Left hindlimb (tissue), 1 donor: ENCODE measurements at places on chromosomes 5 and 9.
A peak's percentile ranks its signal among the peaks of the same experiment; 100 is the strongest.

- DNase-seq: peak; percentile 36
Observed at GRCh38 chr9:9214066-9214465, 1398.7 kb downstream of the PTPRD start.

GRCh38 chr5:110386782-110387181 is 339.7 kb downstream of the TMEM232 start:
- DNase-seq: no peak

GRCh38 chr9:133167769-133168168 is 4.1 kb upstream of the GBGT1 start:
- DNase-seq: no peak

DNA sequence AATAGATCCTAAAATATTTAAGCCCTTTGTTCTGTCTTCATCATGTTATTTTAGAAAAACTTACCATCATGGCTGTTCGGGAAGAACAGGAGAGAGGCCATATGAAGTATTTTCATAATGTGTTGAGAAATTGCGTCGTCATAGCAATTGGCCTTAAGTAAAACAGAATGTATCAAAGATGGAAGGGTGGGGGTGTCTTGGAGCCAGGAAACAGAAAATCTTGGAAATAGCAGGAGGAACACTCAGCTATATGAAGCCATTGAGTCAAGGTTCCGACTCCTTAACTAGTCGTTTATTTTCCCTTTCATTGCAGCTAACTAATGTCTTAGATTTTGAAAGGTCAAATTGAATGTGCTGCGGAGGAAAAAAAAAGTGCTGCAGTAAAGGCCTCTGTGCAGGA is 1.3 kb downstream of the SPTAN1 start:
- no peak for DNase-seq

DNA sequence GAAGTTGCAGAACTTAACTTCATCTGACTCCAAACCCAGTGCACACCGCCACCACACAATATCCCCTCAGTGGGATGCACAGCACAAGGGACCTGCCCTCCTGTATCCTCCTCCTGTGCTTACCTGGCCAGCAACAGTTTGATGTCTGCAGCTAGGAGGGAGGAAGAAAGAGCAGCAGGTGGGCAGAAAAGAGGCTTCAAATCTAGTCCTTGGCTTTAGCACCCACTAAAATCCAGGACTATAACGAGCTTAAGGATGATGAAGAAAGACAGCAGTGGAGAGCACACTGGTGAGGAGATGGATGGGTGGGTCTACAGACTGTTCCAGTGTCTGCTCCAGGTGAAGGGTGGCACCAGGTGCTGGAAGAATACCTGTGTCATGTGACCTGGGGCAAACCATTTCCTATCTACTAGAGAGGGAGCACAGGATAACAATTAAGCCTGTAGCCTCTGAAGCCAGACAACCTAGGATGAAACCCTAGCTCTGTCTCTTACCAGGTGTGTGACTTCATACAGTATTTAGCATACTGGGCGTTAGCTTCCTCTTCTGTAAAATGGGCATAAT is 100.0 kb downstream of the SH3TC2 start:
- no peak for DNase-seq

- no peak for DNase-seq
Observed at GRCh38 chr5:151202381-151203139, 21.3 kb downstream of the CCDC69 start.

DNA sequence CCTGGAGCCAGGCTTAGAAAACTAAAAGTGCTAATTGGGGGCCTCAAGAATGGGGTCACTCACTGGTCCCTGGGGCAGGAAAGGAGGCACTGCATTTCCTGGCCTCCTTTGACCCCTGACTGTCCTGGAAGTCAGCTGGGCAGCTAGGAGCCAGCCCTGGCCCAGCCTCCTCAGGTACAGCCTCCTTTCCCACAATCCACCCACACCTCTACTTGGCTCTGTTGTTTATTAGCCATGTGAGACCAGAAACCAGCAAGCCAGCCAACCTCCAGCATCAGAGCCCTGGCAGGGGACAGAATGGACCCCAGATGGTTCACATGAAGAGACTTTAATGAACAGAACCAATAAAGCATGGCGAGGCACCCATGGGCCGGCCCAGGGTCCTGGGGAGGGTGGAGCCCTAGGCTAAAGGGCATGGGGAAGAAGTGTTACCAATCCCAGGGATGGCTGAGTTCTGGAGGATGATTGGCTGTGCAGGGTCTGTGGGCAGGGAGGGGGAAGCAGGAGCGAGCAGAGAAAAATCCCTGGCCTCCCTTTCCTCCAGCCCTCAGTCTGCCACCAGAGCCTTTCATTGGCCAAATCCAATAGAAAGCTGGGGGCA is 55.3 kb upstream of the ANGPTL2 start:
- no peak for DNase-seq

GRCh38 chr5:43422143-43422542 is 10.0 kb upstream of the CCL28 start:
- DNase-seq: no peak

DNA sequence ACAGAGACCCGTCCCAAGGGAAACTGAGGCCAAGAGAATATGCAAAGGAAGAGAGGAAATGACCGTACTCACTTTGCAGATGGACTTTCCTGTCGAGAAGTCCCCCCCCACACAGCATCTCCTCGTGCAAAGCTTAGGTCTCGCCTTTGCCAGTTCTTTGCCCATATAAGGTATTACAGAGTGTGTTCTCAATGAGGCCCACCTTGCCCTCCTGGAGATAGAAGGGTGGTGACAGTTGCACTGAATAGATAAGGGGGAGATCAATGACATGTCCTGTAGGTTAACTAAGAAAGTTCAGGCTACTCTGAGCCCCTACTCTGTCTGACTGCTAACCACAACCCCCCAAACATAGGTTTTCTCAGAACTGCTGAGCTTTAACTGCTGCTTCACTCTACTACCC is 68.2 kb upstream of the SPTLC1 start:
- no peak for DNase-seq

- no peak for DNase-seq
Observed at GRCh38 chr5:61468483-61468865, 136.4 kb downstream of the ZSWIM6 start.

GRCh38 chr5:146027751-146028150 is 77.6 kb downstream of the PLAC8L1 start:
- DNase-seq: no peak

- DNase-seq: no peak
Observed at GRCh38 chr5:11072568-11072967, 311.5 kb upstream of the DAP start.
